ENCODE measurements at places on chromosomes 1 and 21.

DNA sequence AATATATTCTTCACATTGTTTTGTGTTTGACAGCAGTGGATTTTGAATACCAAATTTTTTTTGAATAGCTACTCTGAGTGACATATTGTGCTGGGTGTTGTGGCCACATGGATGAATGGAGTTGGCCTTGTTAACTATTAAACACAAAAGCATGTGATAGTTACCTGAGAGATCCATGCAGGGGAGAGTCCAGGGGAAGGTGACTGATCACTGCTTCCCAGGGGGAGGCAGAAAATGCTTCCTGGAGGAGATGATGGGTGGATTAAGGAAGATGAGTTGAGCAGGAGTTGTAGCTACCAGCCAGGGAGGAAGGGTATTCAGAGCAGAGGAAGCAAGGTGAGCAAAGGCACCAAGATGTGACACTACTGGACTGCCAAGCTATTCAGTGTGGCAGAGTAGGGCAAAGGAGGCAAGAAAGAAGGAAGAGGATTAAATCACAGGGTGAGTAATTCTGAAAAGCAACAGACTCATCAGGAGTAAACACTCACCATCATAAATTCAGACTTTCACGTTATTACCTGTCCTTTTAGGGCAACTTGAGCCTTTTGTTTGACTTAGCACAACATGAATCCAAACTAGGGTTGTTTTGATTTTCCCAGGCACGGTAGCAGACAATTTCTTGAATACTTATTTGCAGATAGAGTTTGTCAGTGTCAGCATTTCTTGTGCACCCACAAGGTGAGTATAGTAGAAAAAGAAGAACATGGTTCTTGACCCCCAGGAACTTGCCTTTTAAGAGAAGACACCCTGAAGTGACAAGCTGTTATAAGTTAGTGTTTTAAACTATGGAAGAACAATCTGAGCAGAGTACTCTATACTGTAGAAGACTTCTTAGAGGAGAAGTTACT is 4.2 kb downstream of the CD46 start:
- no peak for DNase-seq

DNA sequence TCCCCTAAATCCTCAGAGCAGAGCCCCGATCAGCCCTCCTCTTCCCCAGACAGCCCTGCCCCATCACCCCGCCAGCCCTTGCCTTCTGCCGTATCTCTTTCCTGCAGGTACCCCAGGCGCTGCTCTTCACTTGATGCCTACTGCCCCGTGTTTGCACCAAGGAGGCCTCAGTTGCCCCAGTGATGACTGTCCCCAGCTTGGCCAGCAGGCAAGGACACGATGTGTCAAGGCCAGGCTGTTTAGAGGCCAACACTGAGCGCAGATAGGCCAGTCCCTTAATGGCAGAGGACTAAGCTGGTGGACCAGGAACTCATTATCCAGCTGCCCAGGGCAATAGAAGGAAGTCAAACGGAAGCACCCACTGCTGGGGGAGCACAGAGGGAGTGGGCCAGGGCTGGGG is 68.4 kb downstream of the CAMK2N1 start:
- DNase-seq, result no peak

DNA sequence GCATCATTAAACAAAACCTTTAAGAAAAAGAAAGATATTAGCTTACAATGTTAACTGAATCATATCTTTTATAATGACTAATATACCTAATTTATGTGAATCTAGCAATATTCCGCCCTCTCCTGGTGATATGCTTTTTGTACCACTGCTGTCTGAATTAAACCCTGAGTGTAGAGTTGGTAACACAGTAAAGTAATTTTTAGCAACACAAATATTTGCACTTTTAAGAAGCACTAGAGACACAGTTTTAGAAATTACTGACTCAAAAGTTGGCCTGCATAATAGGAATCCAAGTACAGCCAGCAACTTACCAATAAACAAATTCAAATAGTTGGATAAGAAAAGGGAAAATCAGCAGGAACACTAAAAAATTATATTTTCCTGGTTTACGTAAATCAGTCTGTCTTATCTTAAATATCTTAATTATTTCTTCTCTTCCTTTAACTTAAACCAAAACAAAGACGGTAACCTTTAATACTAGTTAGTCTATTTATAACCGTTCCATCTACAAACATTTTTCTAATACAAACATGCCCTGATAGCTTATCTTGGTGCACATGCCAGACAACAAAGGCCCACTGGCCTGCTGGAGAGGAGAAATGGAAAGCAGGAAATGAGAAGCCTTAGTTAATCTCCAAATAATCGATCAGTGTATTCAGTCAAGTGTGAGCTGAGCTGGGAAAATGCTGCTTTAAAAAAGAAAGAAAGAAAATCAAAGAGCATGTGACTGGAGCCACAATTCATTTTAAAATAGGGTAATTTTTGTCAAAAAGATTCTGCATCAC is 246.0 kb downstream of the RERE start:
- DNase-seq, result no peak

DNA sequence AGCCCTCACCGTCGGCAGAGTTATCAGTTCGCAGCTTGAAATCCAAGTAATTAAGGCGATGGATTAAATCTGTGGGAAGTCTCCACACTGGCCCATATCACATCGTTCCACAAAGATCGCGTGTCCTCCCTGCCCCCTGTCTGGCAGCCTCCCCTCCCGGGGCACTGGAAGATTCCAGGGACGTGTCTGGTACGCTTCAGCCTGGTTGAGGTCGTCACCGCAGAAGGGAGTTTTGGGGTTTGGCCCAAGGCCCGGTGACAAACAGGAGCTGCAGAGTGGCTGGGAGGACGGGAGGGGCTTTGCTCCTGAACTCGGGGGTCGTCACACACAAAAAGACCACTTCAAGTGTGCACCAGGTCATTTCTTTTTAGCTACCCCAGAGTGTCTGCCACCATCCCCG is 51.1 kb downstream of the PRDM16 start:
- DNase-seq, result no peak

DNA sequence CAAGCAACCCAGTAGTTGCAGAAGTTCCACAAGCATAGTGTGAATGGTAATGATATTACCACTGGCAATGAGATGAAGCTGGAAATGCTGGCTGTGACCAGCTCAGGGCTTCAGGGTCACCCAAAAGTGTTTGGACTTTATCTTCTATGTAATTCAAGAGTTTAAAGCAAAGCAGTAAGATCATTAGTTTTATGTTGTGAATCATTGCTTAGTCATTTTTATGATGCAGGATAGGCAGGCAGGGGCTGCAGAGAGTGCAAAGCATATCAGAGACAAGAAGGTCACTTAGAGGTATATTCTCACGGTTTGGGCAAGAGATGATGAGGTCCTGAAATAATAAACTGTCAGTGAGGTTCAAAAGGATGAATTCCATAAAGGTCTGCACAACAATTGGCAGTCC is 147.4 kb downstream of the OLFM3 start:
- DNase-seq, result no peak

All from stimulated activated CD4-positive, alpha-beta T cell treated with anti-CD3 and anti-CD28 coated beads, Interleukin-2, amount 100 ng/mL, for 48 hours (primary cell).